ENCODE measurements at places on chromosomes 2 and 18.

GRCh38 chr18:62974928-62975675, 259.8 kb downstream of the PHLPP1 start:
- DNase-seq = no peak

DNA sequence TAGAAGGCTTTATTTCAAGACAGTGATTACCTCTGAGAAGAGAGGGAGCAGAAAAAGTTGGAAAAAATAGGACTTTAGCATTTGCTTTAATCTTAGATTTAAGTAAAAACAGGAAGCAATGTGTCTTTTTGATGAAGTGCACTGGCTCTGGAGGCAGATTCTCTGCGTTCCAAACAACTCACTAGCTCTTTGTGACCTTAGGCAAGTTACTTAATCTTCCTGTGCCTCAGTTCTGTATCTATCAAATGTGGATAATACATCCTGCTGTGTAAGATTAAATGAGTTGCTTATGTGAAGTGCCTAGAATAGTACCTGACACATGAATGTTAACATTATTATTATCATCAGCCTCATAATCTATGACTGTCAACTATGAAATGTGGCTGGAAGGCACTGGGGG, 42.3 kb downstream of the RPRD1A start:
- no peak for DNase-seq

DNA sequence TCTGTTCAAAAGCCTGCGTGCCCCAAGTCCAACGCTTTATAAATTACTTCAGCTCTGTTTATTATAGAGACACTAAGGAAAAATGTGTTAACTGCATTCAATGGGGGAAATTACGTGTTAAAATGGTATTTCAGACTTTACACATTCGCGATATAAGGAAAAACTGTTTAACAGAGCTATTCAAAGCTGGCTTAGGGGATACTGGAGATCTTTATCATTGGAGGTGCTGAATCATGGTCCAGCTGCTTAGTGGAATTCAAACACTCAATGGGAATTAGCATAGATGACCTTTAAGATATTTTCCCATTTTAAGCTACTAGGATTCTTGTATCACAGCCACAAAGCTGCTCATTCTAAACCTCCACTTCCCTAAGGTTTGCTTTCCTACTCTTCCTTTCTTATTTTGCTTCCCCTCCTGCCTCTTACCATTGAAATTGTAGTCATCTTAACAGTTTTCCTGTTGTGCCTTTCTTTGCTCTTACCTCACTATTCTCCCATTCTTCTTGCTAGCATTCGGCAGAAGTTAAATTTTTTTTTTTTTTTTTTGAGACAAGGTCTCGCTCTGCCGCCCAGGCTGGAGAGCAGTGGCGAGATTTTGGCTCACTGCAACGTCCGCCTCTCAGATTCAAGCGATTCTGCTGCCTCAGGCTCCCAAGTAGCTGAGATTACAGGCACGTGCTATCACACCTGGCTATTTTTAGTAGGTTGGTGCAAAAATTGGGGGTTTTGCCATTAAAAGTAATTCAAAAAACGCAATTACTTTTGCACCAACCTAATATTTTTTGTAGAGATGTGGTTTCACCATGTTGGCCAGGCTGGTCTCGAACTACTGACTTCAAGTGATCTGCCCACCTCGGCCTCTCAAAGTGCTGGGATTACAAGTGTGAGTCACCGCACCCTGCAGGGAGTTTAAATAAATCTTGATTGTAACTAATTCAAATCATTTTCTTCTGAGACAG, 6.5 kb downstream of the SULT6B1 start:
- DNase-seq = peak; percentile 30

- no peak for DNase-seq
Observed at GRCh38 chr2:200476836-200477235, 33.0 kb downstream of the KCTD18 start.

- no peak for DNase-seq
Observed at GRCh38 chr2:64492272-64492671, 31.9 kb upstream of the AFTPH start.

DNA sequence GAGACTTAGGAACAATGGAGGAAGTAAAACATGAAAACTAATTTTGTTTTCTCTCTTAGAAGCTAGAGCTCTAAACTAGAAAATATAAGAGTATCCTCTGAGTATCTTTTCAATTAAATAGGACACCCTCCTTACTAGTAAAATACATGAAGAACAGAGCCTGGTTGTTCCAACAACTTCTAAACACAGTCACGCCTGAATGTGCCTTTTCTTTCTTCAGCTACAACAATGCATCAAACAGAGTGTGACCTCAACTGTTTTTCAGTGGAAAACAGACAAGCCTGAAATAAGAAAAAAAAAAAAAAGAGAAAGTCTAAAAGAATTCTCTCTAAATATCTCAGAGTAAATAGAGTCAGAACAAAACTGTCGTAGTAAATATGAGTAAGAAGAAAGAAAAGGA, 928.8 kb downstream of the CNTNAP5 start:
- DNase-seq = no peak

GRCh38 chr18:79352432-79352831, 43.3 kb upstream of the NFATC1 start:
- no peak for DNase-seq

GRCh38 chr2:33444967-33445366, 31.5 kb upstream of the RASGRP3 start:
- DNase-seq = no peak

GRCh38 chr2:29106980-29107388, 8.2 kb upstream of the CLIP4 start:
- peak; percentile 74 for DNase-seq

DNA sequence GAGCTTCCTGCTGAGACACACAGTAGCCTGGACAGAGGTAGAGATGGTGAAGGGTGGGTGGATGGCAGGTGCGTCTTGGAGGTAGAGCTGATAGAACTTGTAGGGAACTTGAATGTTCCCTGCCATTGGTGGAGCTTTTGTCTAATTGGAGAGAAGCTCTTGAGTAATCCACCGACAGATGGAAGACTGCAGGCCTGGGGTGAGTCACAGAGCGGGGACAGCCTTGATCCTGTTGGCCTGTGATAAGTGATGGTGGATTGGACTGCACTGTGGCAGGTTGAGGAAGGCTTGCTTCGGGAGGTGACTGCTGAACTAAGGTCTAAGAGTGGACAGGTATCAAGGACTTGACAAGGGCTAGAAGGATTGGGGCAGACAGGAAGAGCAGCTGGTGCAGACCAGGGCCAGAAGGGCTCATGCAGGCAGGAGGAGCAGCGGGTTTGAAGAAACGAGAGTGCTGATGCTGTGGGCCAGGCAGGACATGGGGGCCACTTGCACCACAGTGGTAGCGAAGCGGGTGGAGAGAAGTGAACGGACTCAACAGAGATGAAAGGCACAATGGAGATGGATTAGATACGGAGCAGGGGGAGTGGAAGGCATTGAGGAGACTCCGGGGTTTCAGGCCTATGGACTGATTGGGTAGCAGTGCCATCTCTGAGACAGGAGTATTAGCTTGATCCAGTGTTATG, 16.3 kb downstream of the CABLES1 start:
- peak; percentile 4 for DNase-seq

DNA sequence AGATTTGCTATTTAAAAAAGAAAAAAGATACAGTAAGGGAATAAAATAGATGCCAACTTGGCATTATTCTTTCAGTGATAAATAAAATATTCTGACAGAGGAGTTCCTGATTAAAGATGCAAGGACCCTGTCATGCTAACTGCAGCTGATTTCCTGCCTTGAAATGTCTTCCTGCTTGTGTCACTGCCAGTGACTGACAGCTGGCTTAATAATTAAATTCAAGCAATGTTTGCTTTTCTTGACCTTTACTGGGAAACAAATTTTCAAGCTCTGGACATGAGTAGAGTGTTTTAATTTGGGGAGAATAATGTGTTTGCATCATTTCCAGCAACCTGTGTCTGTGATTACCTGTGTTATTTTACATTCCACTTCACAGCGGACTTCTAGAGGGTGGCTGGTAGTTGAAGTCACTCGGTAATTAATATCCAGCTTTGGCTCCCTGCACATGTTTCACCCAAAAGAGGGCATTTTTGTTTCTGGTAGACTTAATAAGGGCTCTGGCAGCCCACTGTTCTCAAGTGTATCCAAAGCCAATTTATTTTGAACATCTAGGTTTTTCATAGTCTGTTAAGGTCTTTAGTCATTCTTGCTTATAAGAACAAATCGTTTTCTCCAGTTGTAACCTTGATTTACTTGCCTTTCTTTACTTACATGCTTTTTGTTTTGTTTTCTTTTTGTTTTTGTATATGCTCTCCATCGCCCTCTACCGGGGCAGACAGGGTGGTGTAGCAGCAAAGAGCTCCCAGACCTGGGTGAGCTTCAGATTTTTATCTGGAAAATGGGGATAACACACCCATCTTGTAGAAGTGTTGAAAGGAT, 48.5 kb upstream of the PROKR1 start:
- DNase-seq = peak; percentile 13

- DNase-seq = no peak
Observed at GRCh38 chr2:81412681-81413080, 1108.1 kb upstream of the LRRTM1 start.

GRCh38 chr2:156803243-156803642, 367.1 kb downstream of the GPD2 start:
- DNase-seq = no peak

DNA sequence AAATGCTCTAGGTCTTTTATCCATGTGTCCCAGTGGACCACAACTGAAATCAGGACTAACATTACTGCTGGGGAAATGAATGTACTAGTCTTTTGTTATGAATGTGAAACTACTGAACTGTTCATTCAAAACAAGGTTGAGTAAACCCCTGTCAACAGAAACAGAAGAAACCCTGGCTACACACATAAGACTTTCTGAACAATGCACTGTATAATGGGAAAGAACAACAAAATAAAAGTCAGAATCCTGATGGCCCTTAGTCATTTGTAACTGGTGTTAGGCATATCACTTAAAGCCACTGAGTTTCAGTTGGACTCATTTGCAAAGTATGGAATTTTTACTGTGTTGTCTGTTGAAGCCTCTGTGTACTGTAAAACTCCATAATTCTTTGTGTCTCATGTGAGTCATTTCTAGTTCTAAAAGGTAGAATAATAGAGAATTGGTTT, 77.0 kb upstream of the UBXN4 start:
- DNase-seq = no peak

- peak; percentile 47 for DNase-seq
Observed at GRCh38 chr2:169828141-169828811, 1.0 kb downstream of the UBR3 start.

- no peak for DNase-seq
Observed at GRCh38 chr2:66526180-66526579, 91.3 kb downstream of the MEIS1 start.

GRCh38 chr18:9329471-9329870, 5.1 kb upstream of the TWSG1 start:
- DNase-seq = no peak

GRCh38 chr18:24095976-24096375, 42.9 kb upstream of the CABYR start:
- peak; percentile 4 for DNase-seq

GRCh38 chr18:60649842-60650536, 277.4 kb upstream of the MC4R start:
- DNase-seq = no peak

- DNase-seq = no peak
Observed at GRCh38 chr2:71797035-71797810, 343.9 kb downstream of the DYSF start.

DNA sequence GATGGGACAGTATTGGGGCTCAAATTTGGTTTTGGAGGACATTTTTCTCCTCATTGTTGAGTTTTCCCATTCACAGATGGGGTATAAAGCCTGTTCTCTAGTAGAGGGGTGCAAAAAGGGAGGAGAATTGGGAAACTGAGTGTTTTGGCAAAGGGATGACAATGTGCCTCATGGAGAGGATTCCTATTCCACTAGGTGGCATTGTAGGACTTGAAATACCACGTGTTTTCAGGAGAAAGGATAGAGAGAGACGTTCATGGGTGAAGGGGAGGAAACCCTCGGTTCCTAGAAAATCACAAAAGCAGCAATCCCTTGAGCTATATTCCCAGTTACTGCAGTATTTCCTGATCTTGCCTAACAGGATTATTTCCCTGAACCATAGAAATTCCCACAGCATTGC, 113.7 kb upstream of the SRD5A2 start:
- no peak for DNase-seq

GRCh38 chr2:69947325-69947931, 14.0 kb downstream of the ASPRV1 start:
- DNase-seq = no peak

- no peak for DNase-seq
Observed at GRCh38 chr18:34887881-34888580, 153.2 kb upstream of the MAPRE2 start.

DNA sequence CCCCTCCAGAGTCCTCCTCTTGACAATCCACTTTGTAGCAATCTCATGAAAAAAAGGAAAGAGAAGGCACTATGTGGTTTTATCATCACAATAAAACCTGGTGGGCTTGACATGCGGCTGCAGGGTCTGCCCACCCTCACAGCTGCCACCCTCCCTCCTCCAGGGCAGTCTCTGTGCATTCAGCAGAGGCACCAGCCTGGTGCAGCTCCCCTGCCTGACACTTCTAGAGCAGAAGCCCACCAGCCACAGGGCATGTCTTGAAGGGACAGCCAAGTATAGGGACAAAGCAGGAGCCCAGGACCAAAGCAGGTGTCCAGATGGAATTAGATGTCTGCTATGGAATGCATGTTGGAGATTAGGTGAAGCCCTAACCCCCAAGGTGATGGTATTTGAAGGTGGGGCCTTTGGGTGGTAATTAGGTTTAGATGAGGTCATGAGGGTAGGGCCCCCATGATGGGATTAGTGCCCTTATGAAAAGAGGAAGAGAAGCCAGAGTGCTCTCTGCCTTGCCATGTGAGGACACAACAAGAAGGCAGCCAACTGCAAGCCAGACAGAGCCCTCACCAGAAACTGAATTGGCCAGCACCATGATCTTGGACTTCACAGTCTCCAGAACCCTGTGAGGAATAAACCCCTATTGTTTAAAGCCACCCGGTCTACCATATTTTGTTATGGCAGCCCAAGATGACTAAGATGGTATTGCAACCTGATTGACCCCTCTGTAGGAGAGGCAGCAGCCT, 86.9 kb downstream of the MCFD2 start:
- no peak for DNase-seq

- DNase-seq = peak; percentile 97
Observed at GRCh38 chr2:207330912-207331311, 165.2 kb upstream of the KLF7 start.
